ENCODE measurements at places on chromosomes 2 and 18.

- no peak for DNase-seq
Observed at GRCh38 chr2:131801210-131801744, 273.6 kb downstream of the CCDC74A start.

- DNase-seq = no peak
Observed at GRCh38 chr2:146764301-146764700, 1080.5 kb upstream of the ACVR2A start.

DNA sequence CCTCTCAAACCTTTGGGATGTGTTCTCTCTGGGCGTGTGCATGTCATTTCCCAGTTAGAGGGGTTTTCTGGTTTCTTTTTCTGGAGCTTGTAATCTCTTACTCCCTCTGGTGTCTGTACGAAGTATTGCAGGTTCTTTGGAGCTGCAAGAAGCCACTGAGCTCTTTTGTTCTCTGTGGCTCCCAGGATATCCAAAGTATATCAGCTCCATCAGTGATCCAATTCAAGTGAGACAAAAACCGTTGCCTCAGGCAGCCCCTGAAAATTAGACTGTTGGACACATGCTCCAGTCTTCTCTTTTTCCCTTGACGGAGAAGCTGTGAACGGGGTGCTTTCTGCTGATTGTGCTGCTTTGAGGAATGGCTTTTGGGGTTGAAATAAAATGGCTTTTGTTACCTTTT, 59.0 kb upstream of the LDLRAD4 start:
- DNase-seq = no peak

GRCh38 chr2:198456418-198456817, 652.0 kb downstream of the PLCL1 start:
- DNase-seq = no peak

DNA sequence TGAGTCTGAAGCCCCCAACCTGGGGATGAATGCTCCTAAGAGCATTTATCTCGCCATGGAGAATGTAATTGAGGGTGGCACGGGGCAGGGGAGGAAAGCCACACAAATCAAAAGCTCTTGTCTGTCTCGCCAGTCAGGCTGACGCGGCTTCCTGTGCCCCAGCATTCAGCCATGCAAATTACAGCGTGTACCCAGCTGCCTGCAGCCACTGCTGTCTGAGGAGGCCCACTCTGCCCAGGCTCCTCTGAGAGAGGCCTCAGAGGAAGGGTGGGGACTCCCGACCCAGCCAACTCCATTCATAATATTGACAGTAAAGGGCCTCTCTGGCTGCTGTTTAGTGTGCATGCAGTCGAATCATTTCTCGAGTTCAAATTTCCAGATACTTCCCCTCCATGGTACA, 22.0 kb downstream of the SMAD7 start:
- DNase-seq = peak; percentile 55

GRCh38 chr18:13611142-13611600, 115.2 kb downstream of the FAM210A start:
- DNase-seq = no peak

DNA sequence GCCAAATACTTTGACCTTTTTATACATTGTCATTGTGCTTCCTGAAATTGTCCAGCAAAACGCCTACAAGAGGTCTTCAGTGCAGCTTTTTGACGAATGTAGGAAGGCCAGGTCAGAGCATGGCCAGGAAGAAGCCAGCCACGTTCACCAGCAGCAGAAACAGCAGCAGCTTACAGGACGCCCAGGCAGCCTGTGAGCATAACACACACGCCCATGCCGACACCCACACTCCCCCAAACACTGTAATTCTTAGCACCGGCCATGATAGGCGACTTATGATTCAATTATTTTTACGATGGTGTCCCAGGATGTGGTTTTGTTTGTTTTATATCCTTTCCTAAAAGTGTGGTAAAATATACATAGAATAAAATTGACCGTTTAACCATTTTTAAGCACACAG, 249.1 kb upstream of the SALL3 start:
- no peak for DNase-seq

DNA sequence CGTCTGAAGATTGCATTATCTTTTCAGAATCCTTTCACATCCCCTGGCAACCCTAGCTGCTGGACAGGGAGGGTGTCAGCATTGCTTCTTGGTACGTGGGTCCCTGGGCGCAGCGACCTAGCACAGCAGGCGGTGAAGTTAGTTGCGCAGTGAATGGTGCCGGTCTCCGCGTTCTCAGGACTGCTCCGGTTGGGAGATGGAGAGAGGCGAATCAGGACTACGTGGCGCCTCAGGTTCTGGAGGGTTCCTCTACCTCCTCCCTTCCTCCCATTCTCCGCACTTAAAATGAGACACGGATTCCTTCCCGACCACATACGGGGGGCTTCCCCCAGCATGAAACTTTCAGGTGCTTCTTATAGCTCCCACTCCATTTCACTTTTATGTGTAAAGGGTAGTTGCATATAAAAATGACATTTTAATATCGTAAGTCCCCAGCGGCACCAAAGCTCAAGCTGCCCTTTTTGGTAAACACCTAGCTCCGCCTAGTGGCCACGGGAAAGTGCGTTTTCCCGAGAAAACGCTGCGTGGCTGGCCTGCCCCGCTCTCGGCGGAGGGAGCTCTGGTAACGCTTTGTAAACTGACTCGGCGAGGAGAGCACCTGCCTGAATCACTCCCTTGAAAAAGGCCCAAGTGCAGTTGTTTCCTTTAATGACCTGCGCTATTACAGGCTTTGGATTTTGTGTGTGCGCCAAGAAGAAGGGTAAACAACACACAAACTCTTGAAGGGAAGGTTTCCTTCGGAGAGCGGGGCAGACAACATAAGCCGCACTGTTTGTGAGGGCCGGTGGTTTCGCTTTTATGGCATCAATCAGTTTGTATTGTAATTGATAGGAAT, 32.9 kb upstream of the INHBB start:
- DNase-seq = peak; percentile 40

- DNase-seq = no peak
Observed at GRCh38 chr2:43937269-43937820, 58.4 kb downstream of the LRPPRC start.
